Colonic mucosa (tissue), 4 donors: ENCODE measurements at places on chromosomes 1 and 21.

GRCh38 chr1:153742411-153743142 is 14.7 kb downstream of the INTS3 start:
- DNase-seq = no peak

DNA sequence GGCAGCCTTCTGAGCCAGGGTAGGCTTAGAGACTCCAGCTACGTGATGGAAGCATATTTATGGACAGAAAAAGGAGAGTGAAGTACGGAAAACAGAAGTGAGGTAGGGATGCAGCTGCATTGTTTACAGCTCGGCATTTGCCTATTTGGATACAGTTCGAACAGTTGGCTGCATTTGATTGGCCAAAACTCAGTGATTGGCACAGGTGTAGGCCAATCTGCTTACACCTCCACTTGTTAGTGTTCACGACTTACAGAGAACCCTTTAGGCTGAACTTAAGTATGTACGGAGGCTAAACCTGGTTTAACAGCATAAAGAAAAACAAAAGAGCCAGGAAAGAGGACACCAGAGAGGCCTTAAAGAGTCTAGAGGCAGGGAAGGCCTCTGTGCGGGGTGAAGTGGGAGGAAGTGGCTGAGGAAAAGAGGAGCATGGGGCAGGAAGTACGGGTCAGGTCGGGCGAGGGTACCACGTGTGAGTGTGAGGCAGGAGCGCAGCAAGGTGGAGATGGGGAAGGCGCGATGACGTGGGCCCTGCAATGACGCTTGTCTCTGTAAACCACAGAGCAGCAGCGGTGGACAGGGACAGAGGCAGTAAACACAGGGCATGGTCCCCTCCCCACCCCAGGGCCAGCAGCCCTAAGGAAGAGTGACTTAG is 32.0 kb downstream of the RSPH1 start:
- peak; percentile 76 for DNase-seq

DNA sequence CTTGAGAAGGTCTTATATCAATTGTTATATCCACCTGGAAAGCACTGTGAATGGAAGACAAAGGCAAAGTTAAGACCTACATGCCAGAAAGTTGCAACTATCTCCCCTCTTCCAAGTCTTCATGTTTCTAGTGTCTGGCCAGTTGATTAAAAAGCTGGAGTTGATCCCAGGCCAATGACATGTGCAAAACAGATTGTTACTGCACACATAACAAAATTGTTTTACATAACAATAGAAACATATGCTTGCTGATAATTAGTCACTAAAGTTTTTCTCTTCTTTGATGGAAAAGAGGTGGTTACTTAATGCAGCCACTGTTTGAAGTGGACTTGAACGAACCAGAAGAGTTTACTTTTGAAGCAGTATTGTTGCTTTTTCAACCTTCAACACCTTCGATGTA is 158.2 kb downstream of the TGFBR3 start:
- DNase-seq = no peak

DNA sequence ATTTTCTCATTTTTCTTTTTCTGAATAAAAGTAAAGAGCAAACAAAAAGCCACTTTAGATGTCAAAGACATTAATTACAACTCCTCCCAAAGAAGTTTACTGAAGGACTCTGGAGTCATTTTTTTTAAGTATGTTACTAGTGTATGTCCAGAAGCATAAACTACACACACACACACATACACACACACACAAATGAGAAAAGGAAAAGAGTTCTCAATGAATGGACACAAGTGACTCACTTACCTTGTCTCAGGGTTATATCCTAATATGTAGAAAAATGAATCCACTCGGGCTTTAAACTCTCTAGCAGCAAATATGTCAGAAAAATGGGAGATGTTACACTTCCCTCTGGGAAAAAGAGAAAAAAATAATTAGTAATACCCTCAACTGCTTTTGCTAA is 223.1 kb downstream of the SLC45A1 start:
- DNase-seq = no peak

- DNase-seq = no peak
Measured at GRCh38 chr21:39429445-39429844, 16.1 kb downstream of the LCA5L start.

DNA sequence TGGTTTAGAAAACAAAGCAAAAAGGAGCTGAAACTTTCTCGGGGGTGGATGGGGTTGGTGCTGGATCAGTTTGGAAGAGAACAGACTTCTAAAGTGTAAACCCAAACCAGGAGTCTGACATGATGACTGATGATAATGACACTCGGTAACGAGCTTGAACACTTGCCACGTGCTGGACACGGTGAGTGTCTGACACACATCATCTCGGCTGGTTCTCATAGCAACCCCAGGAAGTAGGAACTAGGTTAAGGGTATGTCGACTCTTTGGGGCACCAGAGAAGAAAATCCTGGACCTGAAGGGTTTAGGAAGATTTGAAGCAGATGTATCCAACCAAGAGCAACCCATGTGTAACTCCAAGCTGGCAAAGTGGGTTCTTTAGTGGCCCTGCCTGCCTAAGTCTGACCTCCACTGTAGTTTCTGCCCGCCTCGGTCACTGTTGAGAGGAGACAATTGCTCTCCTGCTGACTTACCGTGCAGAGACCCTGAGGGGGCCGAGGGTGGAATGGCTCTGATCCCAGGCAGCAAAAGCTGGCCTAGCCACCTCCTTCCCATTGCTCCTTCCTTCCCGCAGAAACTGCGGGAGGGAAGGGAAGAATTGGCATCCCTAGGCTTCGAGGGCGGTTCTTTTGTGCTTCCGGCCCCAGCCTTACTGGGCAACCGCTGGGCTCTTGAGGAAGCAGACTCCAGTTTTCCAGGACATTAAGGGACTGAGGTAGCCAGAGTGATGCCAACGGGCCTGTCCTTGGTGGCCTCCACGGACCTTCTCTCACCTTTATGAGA is 156.0 kb downstream of the TOMM20 start:
- DNase-seq = peak; percentile 28

DNA sequence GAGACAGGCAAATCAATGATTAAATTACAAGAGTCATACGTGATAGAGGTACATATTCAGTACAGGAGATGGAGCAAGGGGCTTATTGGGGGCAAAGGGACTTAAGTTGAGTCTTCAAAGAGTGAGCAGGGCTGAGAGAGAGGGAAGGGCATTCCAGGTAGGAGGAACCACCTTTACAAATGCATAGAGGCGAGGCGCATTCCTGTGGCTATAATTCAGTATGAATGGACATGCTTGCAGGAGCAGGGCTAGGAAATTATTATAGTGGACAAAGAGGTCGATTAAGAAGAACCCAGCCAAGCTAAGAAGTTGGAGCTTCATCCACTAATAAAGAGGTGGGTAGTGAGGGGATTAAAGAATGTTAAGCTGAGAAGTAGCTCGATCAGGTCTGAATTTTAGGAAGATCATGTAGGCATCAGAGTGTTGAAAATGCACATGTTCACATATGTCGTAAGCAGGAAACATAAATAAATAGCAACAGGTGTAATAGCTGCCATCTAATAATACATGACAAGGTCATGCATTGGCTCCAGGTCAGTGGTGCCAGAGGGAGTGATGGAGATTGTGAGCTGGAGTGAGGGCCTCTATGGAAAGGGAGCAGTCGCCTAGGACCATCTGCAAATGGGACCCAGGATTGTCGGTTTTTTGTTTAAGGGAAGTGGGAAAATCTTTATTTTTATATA is 12.0 kb upstream of the HNRNPU start:
- no peak for DNase-seq

- no peak for DNase-seq
Measured at GRCh38 chr1:115091572-115091971, 2.3 kb upstream of the TSPAN2 start.

GRCh38 chr1:43801203-43801602 is 93.9 kb downstream of the ST3GAL3 start:
- no peak for DNase-seq

- DNase-seq = no peak
Measured at GRCh38 chr1:85847356-85847755, 139.1 kb upstream of the ZNHIT6 start.

DNA sequence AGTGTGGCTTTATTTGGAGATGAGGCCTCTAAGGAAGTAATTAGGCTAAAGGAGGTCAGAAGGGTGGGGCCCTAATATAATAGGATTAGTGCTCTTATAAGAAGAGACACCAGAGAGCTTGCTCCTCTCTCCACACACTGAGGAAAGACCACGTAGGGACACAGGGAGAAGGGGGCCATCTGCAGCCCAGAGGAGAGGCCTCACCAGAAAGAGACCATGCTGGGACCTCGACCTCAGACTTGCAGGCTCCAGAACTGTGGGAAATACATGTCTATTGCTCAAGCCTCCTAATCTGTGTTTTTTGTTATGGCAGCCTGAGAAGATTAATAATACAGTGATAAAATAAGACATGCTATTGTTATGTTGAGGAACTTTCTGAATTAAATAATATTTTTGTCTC is 8.3 kb downstream of the RCAN1 start:
- no peak for DNase-seq

GRCh38 chr21:40200126-40200525 is 332.9 kb downstream of the PCP4 start:
- no peak for DNase-seq

DNA sequence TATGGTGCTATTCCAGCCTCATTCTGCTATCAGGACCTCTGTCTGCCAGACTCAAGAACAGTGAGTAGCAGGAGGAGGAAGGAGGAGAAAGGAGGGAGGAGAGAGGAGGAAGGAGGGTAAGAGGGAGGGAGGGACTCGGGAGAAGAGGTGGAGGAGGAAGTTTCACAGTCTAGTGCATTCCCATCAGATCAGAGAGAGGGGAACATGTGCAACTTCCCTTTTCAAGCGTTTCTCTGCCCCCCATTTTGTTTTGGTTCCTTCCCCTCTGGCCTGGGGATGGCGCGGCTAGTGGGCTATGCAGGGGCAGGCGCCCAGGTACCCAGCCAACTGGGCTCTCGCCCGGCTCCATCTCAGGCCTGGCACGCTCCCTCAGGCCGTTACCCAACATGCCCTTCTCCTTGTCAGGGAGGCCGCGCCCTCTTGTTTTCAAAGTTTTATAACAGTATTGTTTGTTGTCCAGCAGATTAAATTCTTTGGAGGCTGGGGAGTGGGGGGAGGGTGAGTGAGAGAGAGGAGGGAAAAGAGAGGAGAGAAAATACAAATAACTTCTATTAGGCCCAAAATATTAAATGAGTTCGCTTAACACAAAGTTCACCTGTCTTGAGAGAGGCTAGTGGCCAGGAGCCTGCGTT is 56.0 kb downstream of the CD46 start:
- peak; percentile 89 for DNase-seq

- DNase-seq = no peak
Measured at GRCh38 chr1:94745742-94746141, 74.4 kb upstream of the SLC44A3 start.

DNA sequence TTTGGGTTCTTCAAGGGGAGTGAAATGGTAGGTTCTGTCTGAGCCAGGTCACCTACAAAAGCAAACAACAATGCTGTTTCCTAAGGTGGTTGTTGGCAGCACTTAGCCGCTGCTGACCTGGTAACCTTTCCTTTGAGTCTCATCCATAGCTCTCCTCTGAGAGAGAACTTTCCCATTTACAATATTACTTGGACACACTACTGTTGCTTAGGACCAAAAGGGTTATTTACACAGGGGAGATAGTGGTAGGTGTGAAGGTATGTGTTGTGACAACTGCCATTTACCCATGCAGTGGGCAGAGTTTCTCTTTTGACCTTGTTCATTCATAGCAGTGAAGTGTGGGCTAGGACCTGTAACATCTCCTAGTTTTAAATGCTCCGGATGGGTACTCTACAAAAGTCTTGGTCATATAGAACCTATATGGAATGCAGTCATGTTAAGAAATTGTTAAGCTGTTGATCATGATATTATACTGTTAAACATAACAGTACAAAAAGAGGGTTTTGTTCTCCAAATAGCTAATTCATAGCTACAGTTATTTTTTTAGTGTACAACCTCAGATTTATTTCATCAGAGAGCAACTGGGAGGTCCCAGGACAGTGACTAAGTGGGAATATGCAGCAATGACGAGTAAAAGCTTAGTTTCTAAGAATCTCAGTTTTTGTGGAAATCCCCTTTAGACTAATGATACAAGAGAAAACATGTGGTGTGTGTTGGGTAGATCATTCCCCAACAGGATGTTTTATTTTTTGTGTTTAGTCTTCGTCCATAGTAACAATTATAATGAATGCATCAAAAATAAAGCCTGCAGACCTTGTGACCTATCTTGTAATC is 219.7 kb downstream of the NFIA start:
- no peak for DNase-seq

GRCh38 chr1:212600980-212601379 is 7.6 kb upstream of the ATF3 start:
- DNase-seq = no peak

DNA sequence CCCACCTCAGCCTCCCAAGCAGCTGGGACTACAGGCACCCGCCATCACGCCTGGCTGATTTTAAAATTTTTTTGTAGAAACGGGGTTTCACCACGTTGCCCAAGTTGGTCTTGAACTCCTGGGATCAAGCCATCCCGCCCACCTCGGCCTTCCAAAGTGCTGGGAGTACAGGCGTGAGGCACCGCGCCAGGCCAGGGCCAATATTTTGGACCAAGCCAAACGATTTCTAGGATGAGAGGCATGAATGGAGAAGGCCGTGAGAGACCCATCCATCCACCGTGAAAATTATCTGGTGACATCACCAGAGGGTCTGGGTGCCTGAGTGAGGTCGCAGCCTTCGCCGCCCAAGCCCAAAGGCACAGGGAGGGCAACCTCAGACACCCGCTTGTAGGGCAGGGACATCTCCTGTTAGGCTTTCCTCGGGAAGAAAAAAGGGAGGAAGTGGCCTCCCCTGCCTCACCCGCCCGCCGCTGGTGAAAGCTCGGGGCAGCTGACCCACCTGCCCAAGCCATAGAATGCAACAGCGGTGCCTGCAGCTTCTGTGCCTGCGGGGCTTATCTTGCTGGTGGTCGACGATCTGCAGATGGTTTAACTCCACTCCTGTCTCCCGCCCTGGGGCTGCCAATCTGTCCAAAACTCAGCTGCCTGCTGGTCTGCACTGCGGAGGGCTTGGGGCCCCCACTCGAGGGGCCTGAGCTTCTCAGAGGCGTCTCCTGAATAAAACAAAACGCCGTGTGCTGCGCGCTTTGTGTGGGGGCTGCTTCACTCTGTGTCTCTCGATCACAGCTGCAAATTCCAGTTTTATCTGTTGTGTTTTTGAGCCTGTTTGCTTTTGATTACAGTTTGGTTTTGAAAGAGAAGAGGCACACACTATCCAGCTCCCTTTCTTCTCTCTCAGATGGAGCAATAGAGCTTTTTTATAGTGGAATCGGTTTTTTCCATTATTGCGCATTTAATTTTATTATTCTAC is 85.8 kb downstream of the MRPS6 start:
- no peak for DNase-seq

- DNase-seq = no peak
Measured at GRCh38 chr1:30358500-30358899, 364.9 kb downstream of the MATN1 start.

GRCh38 chr1:202625416-202626360 is 84.6 kb downstream of the SYT2 start:
- peak; percentile 73 for DNase-seq

DNA sequence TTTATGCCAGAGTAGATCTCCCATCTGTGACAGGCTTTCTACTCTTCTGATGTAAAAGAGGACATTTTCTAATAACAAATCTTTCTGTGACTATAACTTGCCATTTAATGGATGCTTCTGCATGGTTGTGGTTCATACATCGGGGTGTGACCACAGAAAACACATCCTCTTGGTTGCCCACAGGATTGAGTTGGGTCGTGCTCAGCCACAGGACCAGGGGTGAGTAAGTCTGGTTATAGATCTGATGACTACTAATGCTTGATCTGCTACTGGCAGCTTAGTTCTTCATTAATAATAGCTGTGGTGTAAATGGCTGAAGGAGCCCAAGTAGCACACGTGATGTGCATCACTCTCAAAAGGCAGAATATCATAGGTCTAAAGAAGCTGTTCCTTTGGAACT is 328.2 kb downstream of the RWDD3 start:
- DNase-seq = no peak
